Kidney epithelial cell (primary cell): ENCODE measurements at places on chromosomes 1 and 21.

- no peak for DNase-seq
Measured at GRCh38 chr1:51853360-51853759, 25.2 kb downstream of the NRDC start.

DNA sequence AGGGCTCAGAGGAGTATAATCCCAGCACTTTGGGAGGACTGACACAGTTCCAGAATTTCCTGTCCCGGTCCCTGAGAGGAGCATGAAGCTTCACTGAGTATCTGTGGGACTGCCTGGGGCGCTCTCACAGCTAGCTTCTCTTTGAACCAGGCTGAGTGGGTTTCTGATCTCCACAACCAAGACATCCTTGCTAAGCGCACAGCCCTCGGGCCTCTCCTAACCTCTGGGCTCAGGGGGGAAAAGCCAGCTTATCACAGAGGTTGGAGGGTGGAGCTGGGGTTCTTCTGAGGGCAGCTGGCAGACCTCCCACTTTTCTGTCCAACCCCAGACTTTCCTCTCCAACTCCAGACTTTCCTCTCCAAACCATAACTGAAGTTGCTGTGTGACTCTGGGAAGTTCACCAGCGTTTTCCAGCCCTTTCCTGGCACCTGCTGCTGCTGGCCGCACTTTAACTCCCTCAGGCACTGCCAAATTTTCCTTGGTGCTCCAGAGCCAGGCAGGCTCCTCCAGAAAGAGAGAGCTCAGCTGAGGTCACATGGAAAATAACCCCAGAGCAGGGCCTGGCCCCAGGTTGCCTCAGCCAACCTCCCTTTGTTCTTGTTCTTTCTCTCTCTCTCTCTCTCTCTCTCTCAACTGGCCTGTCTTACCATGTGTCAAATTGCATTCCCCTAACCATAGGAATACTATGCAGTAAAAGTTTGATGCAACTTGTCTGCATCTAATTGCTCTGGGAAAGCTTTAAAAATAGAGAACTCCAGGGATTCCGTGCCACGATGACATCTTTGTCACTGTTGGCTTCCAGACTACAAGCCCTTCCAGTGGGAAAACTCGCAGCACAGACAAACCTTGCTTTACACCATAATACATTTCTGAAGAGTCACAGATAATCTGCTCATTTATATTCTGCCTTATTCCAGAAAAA lies 49.5 kb downstream of the OLFML2B start:
- no peak for DNase-seq

DNA sequence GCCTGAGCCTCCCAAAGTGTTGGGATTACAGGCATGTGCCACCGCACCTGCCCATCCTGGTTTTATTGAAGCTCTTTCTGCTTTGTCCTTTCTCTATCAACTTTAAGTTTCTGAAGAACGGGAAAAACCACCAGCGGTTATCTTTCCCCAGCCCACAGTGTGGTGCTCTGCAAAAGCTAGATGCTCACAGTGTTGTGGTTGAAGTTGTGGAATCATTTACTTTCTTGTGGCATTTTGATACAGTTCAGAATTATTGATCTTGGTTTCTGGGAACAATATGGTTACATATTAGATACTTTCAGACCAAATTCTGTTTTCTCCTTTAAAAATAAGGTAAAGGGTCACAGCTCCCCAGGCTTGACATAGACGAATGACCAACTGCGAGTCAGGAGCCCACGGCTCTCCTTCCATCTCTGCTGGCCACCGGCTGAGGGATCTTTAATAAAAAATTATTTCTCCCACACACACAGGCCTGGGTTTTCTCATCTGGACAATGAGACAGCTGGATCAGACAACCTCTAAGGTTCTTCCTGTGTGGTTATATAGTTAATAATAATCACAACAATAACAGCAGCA lies 385.3 kb downstream of the SETD4 start:
- no peak for DNase-seq

GRCh38 chr1:86325264-86325663 lies 70.9 kb downstream of the ODF2L start:
- no peak for DNase-seq

- no peak for DNase-seq
Measured at GRCh38 chr21:42739061-42739931, 85.9 kb downstream of the PDE9A start.

GRCh38 chr1:9555942-9556341 lies 16.7 kb downstream of the SLC25A33 start:
- DNase-seq: no peak

DNA sequence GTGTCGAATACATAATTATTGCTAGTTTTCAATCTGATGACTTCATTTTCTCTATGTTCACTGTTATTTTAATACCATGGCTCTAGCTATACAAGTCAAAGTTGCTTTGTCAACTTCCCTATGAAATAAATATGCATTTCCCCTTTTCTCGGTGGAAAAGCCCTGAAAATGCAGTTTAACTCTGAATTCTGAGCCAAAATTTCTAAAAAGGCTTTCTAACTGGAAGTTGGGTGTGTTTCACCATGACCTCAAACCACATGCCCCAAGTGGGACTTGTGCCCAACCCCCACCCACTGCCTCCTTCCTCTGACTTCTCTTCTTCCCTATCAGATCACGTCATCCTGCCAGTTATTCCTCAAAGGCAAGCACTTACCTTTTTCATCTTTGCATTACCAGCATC lies 8.9 kb downstream of the MKNK1 start:
- no peak for DNase-seq

GRCh38 chr21:34998176-34998575 lies 50.9 kb downstream of the RUNX1 start:
- DNase-seq: no peak

GRCh38 chr1:31667065-31667785 lies 22.5 kb upstream of the PEF1 start:
- no peak for DNase-seq

DNA sequence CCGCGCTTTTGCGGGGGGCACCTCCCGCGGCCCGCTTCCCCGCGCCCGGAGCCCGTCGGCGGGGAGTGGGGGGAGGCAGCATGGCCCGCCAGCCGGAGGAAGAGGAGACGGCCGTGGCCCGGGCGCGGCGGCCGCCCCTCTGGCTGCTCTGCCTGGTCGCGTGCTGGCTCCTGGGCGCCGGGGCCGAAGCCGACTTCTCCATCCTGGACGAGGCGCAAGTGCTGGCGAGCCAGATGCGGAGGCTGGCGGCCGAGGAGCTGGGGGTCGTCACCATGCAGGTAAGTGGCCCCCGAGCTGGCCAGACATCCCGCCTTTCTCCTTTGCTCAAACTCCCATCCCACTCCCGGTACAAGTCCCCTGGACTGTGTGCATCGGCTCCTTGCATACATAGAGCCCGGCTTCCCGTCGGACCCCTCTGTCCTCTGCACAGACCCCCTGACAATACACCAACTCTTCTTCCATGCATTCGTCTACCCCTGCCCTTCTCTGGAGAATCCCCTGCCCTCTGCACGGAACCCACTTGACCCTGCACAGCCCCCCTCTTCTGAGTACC lies 812 bp downstream of the CACHD1 start:
- no peak for DNase-seq

DNA sequence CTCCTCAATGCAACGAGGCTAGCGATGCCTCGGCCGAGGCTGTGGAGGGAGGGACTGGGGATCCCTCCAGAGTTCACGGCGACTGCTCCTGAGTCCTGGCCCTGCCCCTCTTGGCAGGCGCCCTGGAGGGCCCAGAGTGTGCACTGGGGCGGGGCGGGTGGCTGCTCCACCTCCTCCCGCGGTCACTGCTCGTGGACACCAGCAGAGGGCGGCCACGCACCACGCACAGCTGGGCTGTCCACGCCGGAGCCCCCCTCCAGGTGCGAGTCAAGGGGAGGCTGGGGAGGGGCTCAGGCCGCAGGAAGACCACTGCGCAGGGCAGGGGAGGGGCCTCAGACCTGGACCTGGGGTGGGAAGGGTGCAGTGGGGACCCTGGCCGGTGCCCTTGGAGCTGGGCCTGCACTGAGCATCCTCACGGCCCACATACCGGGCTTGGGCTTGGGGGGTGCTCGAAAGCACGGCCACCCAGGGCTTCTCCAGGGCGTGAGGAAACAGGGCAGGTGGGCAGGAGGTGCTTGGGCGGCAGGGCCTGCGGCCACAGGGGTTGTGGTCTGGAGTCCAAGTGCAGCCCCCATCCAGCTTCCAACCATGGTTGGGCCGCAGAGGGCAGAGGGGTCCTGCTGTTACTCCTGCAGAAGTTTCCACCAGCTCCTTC lies 20.6 kb upstream of the TTC34 start:
- DNase-seq: no peak

DNA sequence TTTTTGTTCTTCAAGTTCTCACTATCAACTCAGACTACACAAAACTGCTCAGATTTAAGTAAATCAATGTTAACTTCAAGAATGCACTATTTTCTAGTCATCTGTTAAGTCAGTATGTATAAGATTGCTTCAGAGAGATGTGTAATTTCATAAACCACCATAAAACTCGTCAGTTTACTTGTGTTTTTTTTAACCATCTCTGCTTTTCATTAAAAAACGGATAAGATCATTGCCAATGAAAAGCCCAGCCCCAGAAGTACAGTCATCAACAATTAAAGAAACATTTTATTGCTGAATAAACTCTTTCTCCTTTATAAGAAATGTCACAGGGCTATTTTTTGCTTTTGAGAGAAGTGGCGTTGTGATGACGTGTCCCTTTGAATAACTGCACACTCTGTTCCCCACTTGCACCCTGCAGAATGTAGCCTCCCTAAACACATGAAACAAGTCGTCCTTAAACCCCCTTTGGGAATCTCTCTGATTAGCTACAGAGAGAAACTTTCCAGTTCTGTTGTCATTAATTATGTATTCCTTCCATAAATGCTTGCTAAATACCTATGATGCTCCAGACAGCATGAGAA lies 202.7 kb upstream of the FOXD3 start:
- DNase-seq: no peak

DNA sequence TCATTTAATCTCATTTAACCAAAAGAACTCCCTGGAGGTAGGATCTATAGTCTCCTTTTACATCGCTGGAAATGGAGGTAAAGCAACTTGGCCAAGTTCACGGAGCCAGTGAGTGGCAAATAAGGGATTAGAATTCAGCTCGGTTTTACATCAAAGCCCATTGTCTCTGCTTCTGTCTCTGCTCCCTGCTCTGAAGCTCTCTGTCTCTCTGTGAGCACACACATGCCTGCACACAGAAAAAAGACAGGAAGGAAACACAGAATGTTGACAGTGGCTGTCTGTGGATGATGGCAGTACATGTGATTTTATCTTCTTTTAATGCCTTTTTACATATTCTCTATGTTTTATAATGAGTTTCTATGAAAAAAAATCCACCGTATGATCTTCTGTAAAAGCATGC lies 8.9 kb upstream of the DHRS3 start:
- DNase-seq: no peak

DNA sequence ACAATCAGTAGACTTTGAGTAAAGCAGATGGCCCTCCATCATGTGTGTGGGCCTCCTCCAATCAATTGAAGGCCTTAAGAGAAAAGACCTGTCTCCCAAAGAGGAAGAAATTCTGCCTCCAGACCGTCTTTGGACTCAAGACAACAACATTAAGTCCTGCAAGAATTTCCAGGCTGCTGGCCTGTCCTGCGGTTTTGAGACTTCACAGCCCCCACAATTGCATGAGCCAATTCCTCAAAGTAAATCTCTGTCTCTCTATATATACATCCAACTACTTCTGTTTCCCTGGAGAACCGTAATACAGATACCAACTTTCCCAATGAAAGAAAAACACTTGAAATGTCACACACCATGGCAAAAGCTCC lies 16.4 kb downstream of the REG4 start:
- no peak for DNase-seq

DNA sequence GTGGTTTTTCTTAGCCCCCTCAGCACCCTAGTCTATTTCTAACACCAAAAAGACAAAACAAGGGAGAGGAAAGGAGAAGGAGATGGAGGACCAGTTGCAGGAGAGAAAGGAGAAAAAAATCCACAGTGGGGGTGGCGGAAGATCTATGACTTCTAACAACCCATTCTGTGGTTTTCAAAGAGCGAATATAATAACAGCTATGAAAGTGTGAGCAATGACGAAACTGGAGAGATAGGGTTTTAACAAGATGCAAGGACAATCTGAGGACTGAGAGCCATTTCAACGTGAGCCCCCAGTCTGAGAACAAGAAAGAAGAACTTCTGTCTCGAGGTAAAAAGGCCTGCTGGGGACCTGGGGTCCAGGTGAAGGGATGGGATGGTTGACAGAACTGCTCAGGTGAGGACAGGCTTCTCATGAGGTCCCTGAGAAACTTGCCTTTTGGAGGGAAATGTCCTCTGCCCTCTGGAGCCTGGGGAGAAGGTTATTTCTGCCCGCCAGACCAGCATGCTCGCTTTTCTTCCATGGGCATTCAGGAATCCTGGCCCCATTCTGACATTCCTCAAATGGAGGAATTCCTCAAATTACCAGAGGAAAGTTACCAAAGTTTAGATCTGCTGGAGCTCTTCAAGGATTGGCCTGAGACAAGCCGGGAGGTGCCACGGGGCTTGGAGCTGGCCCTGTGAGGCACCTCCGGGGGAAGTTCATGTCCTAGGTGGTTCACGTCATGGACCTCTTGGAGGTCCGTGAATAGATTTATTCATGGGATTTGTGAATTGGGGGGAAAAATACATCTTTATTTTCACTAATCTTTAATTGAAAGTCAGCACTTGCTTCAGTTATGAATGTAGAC lies at the start of gene CD160:
Gene CD160, plus strand, starts transcription at position 270 of the 850 bp plus-strand sequence. CDS start 8,829 bp downstream, outside the sequence.
- DNase-seq: no peak

GRCh38 chr1:64122588-64122987 lies 80.8 kb upstream of the UBE2U start:
- no peak for DNase-seq

GRCh38 chr1:8871539-8871935 lies 6.9 kb downstream of the ENO1 start:
- DNase-seq: no peak
